ENCODE measurements at places on chromosomes 6 and 20.

GRCh38 chr6:2634139-2634964 is 116.4 kb downstream of the MYLK4 start:
- DNase-seq: peak; percentile 66

DNA sequence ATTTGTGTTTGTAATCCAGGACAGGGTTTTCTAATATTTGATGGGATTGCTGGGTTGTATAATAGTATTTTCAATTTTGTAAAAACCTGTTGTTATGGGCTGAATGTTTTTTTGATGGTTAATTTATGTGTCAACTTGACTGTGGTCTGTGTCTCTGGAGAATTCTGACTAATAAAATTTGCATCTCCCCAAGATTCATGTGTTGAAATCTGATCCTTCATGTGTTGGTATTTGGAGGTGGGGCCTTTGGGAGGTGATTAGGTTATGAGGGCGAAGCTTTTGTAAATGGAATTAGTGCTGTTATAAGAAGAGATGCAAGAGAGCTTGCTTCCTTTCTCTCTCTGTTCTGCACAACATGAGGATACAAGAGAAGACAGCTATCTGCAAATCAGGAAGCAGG is 48.7 kb upstream of the SAMD5 start:
- DNase-seq: no peak

DNA sequence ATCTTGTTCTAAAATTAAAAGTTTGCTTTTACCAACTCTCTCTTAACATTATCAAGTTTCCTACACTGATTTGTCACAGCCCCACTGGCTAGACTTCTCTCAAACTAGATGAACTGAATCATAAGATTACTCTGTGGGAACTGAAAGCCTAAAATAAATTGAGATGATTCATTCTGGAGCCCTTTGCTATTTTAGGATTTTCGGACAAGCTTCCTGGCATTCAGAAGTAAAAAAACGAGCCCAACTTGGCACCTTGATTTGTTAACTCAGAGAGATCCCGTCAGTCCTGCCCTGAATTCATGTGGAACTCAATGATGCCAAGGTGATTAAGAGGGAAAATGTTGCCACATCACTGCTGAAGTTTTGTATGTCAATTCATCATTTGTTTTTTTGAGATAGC is 122.0 kb upstream of the NRSN1 start:
- no peak for DNase-seq

DNA sequence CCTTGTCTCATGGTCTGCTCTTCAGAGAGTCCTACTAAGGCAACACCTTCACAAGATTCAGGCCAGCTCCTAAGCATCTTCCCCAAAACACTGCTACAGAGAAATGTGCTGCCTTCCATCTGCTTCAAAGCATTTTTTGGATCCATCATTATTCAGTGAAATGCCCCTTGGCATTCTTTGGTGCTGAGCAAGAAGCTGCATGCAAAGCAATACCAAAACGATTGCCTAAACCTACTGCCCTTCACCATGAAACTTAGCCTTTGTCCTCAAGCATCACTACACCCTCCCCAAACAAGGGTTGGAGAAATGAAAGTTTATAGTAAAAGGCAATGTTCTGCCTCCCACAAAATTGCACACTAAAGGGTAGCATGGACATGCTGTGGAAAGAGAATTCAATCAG is 93.5 kb downstream of the SNAP25 start:
- no peak for DNase-seq

DNA sequence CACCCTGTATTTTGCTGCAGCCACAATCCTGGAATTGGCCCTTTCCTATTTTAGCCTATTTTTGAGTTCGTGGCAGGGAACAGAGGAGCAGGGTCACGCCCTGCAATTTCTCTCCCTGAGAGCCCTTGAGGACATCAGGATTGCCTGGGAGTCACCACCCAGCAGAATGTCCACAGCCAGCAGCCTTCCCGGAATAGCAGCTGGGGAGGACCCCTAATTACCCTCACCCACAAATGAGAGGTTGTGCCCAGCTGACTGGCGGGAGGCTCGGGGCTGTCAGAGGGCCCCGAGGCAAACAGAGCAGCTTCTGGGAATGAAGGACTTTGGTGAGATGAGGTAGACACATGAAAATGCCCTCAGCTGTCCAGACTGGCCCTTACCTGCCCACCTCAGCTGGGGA is 165.1 kb downstream of the PREX1 start:
- DNase-seq: no peak

GRCh38 chr20:47251154-47252020 is 105.1 kb downstream of the ZMYND8 start:
- DNase-seq: no peak

DNA sequence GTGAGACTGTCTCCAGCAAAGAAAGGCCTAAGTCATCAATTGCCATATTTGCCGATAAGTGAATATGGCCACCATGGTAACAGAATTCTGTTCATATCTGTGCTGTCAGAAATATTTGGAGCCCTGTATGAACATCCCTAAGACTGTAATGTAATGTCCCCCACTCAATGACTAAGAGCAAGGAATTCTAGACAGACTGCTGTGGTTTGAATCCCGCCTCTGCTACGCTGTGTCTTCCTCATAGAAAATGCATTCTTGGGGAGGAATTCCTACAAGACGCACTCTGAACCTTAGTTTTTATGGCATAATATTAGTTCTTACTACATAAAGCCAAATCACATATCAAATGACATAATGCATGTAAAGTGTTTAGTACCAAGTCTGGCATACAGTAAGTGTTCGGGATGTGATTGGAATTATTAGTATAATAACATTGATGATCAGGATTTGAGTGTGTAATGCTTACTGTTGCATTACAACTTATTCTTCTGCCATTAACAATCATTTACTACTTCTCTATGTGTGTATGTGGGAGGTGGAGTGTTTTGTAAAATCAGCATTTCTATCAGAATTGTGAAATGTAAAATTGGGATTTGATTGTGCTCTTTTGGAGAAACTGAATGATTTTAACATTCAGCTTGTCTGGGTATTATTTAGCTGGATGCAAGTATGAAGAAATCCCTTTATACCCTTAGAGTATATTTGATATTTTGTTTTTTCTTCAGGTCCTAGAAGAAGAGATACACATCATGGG is 103.0 kb downstream of the OLIG3 start:
- DNase-seq: no peak

DNA sequence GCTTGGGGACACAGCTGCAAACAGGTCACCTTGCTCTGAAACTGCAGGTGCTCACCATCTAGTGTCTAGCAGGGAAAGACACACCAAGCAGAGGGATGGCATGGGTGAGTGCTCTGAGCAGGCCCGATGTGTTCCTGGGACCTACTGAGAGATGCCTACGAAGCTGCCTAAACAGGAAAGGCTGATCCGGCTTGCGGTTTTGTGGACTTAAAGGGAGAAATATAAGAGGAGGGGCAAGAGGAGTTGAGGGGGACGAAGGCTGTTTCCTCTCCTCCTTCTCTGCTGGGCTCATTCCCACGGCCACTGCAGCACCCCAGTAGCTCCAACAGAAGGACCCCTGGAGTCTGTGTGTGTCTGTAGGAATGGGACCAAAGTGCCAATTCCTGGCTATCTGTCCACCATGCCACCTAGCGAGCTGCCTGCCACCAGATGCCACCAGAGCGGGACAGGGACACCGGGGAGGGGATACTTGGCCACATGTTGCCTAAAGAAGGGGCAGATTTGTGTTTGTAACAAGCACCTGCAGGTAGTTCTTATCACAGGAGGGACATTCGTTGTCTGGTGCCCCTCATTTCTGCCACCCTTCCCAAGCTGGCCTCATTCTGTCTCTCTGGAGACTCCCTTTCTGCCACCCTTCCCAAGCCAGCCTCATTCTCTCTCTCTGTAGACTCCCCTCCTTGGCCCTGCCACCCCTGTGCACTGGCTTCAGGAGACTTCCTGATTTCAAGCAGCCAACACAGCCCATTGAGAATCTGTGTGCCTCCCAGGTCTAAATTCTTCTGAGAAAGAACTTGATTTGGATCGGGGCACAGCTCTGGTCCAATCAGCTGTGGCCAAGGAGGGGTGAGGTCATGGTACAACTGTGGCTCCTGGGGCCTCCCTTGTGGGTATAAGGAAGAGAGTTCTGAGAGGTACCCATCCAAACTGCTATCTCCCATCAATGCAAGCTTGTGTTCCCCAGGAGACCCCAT is 221.8 kb downstream of the ANKRD60 start:
- no peak for DNase-seq

DNA sequence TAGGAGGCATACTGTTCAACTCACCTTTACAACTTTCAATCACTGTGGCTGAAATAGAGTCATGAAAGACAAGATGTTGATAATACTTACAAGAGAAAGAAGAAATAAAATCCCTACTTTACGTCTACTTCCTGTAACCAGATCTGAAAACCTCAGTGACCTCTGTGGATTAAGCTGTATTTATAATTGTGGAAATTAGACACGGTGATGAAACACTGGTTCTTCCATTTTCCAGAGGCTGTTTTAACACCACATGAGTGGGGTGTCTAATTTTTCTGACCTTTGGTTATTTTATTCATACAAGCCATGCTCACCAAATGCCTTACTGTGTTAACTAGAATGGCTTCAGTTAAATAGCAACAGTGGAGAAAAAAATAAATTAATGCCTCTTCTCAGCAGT is 58.5 kb upstream of the HIVEP1 start:
- no peak for DNase-seq

Data from SK-N-MC (cell line).